Stimulated activated CD8-positive, alpha-beta memory T cell treated with anti-CD3 and anti-CD28 coated beads, Interleukin-4, amount 100 ng/mL, for 4 hours (primary cell): ENCODE measurements at places on chromosomes 7 and 10.

DNA sequence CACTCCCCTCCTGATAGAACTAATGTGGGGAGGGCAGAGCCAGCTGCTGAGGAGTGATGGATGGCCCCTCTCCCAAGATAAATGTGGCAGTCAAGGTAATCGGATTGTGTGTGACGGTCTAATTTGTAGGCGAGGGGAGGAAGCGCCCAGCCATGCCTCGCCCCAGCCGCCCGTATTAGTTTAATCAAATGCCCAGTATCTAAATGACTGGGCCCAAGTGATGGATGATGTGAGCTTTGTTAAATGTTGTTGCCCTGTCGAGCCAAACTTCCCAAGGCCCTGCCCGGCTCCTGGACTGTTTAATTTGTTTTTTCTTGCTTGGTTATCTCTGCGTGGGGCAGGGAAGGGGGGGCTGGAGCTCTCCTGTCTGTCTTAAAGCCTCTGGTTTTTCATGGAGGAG lies 88.4 kb upstream of the PPIF start:
- no peak for DNase-seq

- no peak for DNase-seq
Measured at GRCh38 chr10:62980687-62981086, 152.4 kb upstream of the NRBF2 start.

- no peak for DNase-seq
Measured at GRCh38 chr7:95845007-95845406, 72.7 kb downstream of the DYNC1I1 start.

- no peak for DNase-seq
Measured at GRCh38 chr7:106010331-106010730, 47.3 kb downstream of the CDHR3 start.

DNA sequence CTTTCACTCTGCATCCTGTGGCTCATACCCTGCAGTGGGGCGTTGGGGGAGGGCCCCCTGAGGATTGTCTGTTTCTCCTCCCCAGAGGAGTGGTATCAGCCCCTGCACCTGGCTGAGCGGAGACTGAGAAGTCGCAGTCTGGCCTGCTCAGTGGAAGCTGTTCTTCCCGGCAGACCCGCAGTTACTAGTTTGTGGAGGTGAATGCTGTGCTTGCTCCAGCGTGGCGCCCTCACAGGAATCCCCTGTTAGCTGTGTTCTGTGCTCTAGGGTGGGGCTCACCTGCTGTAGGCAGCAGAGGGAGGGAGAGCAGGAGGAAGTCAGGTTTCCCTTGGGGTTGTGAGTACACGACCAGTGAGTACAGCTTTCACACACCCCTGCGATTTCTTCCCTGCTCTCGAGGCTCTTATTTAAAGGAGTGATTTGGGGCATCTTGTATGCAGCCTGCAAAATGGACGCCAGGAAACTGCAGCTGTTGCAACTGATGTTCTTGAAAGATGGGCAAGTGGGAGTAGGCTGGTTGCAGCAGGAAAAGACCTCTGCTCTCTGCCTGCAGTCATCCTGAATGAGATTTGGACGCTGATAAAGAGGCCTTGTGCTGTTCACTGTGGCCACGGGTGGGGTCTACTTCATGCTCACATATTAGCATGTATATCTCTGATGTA lies 66.4 kb downstream of the HK1 start:
- no peak for DNase-seq

DNA sequence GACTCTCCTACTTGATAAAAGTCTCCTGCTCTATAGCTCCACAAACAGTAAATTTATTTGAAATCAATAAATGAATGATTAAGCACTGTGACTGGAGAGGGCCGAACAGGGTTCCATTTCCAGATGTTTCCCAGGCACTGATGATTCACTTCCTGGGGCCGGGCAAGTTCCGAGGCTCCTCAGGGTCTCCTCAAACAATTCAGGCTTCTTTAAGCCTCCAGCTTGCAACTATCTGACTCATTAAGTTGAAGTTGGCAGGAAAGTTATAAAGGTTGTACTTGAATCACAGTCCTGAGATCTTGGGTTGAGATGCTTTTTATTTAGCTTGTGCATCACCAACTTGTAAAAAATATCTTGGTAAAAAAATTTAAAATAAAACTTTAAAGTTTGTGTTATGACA lies 612.9 kb downstream of the DNAJB6 start:
- no peak for DNase-seq

- DNase-seq = no peak
Measured at GRCh38 chr7:77658928-77659327, 37.3 kb upstream of the RSBN1L start.

DNA sequence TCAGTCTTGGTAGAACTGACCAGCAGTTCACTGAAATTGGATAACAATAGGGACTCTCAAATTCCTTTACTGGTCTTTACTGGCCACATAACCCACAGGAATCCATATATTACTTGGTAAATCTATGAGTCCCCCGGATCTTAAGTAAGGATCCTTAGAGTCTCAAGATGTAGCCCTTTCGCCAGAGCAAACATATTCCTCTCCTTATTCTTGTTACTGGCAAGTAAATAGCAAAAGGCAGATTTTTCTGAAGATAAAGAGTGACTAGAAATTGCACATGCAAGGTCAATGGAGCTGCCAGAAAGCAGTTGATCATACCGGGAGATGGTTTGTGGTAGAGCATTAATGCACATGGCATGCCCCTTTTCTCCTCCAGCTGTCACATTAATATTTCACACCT lies 283.0 kb downstream of the HDAC9 start:
- no peak for DNase-seq
